Jurkat, Clone E6-1 (cell line): ENCODE measurements at places on chromosomes 2 and 18.

DNA sequence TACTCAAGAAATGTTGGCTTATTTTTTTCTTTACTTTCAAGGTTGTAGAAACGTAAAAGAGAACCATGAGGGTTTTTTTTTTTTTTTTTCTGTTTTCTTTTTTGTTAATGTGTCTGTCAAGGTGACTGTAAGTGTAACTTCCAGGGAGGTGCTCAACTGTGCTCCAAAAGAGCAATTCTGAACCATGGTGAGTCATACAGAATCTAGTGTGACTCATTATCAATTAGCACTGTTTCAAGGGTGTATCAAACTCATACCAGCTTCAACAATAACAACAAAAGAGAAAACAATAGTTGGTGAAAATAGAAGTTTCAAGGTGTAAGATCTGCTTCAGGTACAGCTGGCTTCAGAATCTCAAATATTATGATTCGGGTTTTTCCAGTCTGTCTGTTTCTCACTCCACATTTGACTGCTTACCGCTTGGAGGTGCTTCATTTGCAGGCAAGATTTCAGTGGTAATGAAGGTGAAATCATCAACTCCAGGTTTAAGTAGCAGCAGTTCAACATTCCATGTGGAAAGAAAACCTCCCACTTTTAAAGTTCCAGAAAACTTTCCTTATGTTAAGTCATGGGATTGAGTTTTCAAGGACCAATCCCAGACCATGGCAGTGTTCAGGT lies 850.6 kb downstream of the CNTNAP5 start:
- no peak for DNase-seq

DNA sequence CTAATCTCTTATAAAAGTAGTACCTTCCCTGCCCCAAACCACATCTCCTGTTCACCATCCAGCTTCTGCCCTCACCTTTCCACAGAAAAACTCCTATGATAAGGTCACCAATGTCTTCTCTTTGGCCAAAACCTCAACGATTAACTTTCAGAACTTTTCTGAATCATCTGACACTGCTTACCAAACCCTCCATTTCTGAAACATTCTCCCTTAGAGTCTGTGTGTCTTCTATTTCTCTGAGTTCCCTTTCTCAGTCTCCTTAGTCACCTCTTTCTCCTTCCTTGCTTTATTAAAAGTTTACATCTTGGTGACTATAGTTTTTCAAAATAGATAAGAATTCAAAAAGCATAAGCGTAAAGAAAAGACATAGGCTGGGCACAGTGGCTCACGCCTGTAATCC lies 51.3 kb upstream of the SP3 start:
- DNase-seq, result no peak

DNA sequence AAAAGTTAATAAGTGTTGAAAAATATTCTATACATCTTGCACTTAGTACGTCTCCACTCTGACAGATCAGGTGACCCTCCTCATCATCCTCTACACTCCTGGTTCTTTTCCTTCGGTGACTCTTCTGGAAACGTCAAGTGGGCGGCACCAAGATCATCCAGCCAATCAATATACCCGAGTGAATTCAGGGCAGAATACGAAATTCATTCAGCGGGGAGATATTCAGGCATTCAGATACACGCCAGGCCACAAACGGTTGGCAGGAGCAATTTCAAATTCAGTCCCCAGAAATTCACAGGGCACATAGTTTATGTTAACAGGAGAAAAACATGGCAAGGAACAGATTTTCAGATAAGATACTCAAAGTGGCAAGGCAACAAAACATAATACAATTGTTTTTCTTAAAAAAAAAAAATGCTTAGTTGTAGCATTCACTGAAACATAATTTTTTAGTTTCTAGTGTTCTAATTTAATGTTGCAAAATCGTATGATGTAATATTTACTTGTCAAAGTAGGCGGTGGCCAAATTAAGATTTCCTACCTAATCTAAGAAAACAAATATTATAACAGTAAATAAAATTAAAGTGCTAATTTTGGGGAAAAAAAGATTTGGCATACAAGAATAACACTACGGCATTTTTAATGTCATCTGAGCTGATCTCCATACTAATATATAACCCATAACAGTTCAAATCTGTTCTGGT lies 4.2 kb downstream of the CLK1 start:
- no peak for DNase-seq

GRCh38 chr2:119184512-119184911 lies 26.0 kb upstream of the C1QL2 start:
- no peak for DNase-seq

DNA sequence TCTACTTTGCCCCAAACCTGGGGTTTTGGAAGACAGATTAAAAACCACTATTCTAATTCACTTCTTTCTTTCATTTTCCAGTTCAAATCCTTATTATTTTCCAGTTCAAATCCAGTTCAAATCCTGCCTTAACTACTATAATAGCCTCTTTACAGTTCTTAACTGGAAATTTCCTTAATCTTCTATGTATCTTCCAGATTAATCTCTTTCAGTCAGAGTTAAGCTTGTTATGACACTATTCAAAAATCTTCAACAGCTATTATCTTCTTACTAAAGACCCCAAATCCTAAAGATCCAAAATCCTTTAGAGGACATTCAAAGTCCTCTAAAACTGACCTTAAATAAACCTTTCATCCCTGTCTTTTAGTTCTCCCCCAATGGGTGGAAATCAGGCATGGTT lies 30.1 kb downstream of the EIF2AK3 start:
- DNase-seq, result no peak

DNA sequence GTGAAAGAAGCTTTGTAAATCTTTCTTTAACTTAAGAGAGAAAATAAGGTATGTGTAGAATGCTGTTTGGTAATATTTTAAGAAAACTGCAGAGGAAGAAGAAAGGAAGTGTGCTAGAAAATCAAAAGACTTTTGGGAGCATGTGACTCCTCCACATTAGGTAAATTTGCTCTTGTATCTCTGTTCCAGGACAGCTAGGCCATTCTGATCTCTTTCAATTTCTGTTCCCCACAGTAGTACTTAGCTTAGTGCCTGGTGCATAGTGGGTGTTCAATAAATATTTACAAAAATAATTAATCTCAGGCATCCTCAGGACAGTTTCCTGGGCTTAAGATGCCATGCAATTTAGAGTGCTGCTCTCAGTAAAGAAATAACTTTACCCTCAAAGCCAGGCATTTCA lies 105.0 kb downstream of the GPD2 start:
- DNase-seq, result no peak

GRCh38 chr2:240230291-240230931 lies 90.0 kb upstream of the OTOS start:
- no peak for DNase-seq

GRCh38 chr2:226601881-226602662 lies 197.5 kb downstream of the IRS1 start:
- peak; percentile 5 for DNase-seq

DNA sequence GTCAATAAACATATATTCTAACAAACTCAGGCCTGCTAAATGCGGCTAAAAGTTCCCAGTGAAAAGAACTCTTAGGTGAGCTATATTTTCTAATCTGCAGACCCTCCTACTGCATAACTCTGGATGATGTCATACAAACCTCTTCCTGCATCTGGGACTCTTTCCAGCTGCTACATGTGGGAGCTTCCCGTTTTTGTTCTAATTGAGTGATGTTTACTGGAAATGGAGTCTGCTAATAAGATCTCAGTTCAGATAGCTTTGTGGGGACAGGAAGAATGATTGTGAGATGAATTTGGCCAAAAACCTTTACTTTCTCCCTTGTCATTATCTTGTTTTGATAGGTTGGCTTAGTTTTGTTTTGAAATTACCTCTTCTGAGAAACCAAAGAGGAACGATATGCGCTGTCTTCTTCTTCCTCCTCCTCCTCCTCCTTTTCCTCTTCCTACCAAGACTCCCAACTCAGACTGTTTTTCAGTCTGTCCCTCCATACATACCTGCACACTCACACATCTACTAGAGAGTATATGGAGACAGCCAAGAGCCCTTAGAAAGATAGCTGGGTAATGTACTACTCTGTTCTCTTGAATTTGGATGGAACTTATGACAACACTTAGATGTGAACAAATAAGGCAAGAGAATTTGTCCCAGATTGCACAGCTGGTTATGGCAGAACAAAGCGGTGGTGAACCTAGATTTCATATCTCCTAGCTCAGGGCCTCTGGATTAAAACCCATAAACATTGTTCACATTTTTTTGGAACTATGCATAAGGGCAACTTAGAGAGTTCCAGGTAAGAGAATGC lies 39.8 kb upstream of the AAK1 start:
- no peak for DNase-seq

DNA sequence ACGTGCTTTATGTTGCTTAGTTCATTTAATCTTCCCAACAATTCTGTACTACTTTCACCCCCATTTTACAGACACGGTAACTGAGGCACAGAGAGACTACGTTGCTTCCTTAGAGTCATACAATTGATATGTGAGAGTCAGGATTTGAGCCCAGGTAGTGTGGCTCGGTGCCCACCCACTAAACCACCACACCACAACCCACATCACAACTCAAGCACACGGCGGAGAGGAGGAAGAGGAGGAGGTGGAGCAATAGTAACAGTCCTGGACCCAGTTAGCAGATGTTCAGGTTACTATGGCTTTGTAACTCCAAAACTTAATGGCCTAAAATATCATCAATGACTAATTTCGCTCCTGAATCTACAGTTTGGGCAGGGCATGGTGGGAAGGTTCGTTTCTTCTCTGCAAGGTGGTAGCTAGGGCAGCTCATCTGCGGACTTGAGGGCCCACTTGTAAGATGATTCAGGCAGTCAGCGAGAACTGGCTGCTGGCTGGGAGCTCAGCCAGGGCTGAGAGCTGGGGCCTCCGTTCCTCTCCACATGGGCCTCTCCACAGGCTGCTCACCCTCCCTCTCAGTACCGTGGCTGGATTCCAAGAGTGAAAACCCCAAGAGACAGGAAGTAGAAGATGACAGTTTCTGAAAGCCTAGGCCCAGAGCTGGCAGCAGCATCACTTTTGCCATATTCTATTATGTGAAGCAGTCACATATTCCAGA lies 167.1 kb downstream of the ZFP36L2 start:
- DNase-seq, result peak; percentile 90

DNA sequence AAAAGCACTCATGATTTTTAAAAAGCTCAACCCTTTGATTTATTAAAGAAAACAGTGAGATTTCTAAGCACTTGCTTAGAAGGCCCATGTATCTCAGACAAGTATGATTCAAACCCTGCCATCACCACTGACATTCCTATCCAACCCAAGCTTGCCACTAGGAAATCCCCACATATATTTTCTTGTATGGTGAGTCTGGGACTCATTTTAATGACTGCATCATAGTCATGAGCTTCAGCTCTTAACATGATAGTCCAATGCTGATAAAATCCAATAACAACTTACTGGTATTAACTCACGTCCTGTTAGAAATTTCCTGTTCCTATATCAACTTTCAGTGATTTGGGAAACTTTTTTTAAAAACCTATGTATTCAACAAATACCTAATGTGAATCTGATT lies 39.4 kb upstream of the NCKAP5 start:
- DNase-seq, result no peak

GRCh38 chr2:30994227-30995056 lies 143.8 kb downstream of the GALNT14 start:
- no peak for DNase-seq

DNA sequence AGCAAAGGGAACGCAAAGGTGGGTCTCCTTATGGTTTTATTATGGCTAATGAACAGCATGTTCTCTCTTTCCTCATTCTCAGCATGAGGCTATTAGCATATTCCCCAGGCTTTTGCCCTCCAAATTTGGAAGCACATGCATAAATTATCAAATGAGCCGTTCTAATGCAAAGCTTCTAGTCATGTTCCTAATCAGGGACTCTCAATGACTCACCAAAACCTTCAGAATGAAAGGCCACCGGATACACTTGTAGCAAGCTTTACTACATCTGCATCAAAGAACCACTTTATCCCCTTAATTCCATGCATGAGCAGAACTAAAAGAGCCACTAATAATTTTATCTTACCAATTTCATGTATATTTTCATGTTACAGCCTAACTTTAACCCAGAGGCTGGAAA lies 310.5 kb downstream of the LRATD1 start:
- no peak for DNase-seq

- no peak for DNase-seq
Measured at GRCh38 chr18:44510390-44510789, 170.3 kb upstream of the SETBP1 start.

GRCh38 chr2:68741238-68741637 lies 6.6 kb downstream of the ARHGAP25 start:
- peak; percentile 58 for DNase-seq

- DNase-seq, result no peak
Measured at GRCh38 chr18:41462946-41463345, 492.1 kb upstream of the PIK3C3 start.

GRCh38 chr2:1588051-1588977 lies 156.0 kb downstream of the PXDN start:
- no peak for DNase-seq

DNA sequence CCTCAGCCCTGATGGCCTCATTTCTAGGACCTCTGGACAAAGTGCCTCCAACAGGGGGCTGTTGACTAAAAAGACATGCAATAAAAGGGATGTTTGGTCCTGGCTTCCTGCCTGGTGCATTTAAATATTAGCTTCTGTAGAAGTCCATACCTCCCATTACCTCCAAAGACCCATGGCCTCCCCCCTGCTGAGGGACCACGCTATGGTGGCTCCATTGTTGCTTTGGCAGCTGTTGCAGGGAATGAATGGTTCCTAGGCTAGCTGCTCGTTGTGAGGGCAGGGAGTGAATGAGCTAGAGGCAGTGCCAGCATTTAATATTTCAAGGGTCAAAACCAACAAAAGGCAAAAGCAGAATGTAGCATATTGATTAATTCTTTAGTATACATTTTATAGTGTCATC lies 285.9 kb downstream of the SLC8A1 start:
- DNase-seq, result no peak

DNA sequence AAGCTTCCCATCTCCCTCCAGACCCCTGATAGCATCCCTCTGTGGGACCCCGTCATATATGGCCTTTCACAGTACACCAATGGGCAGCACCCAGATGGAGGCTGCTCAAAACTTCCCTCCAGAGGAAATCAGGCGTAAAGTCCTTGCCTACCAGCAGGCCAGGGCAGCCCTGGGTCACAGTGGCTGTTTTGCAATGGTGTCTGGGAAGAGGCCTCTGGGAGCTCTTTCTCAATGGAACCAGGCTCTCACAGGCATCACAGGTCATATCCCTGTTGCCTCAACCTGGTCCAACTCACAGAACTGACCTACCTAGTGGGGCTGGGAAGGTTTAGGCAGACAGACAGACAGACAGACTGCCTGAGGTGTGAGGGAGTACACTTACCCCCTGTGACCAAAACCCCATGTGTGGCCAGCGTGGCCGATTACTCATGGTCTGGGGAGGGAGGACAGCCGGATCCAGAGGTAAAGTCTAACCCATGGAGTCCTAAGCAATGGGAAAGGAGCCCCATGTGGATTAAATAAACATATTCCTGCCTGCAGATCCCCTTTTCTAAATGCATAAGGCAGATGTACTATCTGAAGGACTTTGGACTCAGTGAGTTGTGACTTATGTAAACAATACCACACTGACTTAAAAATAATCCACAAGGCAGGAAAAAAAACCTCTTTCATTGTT lies 58.2 kb downstream of the BCL2L11 start:
- DNase-seq, result no peak

- DNase-seq, result no peak
Measured at GRCh38 chr18:79750980-79751571, 46.7 kb upstream of the KCNG2 start.
